ENCODE measurements at places on chromosomes 6 and 20.
A peak's percentile ranks its signal among the peaks of the same experiment; 100 is the strongest.

DNA sequence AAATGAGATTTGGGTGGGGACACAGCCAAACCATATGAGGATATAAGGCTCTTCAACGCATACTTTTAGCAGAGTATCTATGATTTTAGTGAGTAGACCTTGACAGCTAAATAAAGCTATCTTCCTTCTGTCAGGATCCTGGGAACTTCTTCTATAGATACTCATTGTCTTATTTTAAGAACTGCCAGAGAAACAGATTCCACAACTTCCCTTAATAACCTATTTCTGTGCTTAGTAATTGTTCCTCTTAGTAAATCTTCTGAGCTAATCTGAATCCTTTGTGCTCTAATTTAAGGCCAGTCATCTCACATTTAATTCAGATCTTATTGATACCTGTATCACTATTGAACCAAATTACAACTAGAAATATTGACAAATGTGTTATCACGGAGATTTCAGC, 64.0 kb upstream of the CEP85L start:
- DNase-seq = no peak

- DNase-seq = no peak
Observed at GRCh38 chr6:143603455-143603854, 74.3 kb upstream of the PHACTR2 start.

GRCh38 chr6:54519161-54519560, 210.9 kb downstream of the TINAG start:
- no peak for DNase-seq

DNA sequence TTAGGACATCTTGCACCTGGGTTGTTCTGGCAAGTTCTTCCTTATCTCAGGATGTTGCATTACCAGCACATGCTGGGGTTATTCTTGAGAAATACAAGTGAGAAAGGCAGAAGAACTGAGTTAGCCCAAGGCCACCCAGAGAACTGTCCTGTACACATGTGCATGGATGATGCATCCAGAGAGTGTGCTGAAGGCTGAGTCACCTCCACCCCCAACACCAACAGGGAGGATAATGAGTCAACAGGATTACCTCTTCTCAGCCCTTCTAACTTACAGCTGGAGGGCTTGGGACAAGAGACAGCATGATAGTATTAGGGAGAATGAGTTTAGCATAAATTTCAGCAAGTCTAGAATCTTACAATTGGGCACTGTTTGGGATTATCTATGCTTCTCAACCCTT, 8.5 kb downstream of the SCGN start:
- no peak for DNase-seq

DNA sequence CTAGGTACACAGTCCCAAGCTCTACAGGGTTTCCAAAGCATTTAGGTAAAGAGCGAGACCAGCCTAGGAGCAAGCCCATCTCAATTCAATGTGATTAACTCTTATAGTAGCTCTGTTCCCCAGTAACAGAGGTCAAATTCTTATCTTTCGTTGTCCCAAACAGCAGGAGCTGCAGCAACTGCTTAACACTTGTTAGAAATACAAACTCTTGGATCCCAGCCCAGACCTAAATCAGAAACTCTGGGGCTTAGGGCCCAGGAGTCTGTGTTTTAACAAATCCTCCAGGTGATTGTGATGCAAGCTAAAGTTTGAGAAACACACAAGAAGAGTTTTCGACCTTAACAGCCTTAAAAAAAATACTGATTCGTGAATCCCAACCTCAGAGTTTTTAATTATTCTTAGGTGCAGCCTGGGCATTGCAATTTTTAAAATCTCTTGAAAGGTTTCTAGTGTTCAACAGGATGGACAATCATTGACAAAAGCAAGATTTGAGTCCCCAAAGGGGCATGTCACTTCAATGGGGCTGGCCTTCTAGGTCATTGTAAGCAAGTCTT, 127.4 kb upstream of the HCRTR2 start:
- DNase-seq = no peak

GRCh38 chr6:50818673-50819072, at the start of gene TFAP2B:
TSS of gene TFAP2B (plus strand) at chr6:50818871. CDS start at chr6:50818892, 21 bp downstream.
- DNase-seq = no peak

- DNase-seq = no peak
Observed at GRCh38 chr6:36890112-36890663, 4.4 kb downstream of the C6orf89 start.

DNA sequence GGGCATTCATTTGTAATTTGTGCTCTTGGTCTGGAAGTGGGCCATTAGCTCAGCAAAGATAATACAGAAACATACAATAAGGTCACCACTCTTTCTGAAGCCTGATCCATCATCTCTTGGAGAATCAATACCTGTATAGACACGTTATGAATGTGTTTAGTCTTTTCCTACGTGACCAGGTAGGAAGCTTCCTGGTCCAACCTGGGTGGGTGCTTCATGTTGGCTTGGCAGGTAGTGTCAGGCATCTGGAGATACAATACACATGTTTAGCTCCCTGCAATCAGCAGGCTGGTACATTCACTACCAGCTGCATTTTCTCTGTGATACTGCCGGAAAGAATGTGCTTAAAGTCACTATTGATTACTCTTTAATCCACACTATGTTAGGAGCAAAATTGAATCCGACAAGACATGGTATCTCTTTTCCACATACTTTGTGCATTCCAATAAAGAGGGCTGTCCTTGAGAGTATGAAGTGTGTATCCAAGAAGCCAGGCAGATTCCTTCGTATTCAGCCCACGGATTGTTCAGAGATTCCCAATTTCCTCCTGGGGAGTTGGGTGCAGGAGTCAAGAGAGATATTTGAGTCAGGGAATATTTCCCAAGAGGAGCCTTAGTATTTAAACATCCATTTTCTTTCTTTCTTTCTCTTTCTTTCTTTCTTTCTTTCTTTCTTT, 49.9 kb upstream of the RANBP9 start:
- peak; percentile 60 for DNase-seq

DNA sequence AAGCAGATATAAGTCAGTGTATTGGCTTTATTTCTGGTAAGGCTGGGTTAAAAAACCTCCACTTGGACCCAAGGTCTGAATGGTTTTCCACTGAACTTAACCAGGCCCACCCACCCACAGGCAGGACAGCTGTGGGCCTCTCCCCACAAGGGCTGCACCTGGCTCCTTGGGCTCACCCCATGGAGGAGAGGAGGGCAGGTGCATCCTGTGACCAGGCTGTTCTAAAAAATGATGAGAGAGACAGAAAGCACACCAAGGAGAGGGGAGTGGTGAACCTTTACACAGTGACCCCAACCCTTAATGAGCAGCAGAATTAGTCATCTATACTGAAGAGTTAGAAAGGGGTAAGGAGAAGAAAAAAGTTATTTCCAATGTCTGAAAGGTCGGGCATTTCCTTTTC, 34.5 kb upstream of the DUSP22 start:
- DNase-seq = no peak

DNA sequence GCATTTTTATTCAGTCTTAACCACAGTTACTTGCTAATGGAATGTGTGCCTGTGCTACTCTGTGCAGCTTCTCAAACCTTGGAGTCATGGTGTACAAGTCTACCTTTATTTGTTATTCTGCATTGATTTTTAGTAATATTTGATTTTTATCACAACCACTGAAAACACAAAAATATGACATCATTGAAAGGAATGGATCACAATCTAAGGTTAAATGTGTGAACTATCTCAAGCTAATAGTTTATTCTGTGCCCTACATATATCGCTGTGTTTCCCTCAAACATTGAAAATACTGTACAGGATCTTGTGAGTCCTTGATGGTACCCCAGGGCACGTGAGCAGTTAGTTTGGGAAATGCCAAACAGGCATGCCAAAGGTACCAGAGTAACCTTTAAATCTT, 573.4 kb downstream of the FRK start:
- DNase-seq = no peak

DNA sequence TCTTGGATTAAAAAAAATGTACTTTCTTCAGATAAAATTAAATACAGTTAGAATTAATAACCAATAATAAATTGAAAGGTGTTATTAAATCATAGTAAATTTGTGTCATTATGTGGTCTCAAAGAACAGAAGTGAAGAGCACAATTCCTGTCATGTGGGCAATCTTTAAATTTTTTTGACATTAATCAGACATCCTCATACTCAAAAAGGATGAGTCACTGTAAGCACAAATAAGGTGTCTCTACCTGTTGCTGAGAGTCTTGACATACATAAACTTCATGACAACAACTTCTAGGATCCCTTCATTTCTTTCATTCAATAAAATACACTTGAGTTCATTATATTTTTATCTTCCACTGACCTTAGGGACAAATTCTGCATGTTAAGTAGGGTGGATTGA, 76.1 kb downstream of the SLC22A3 start:
- DNase-seq = no peak

DNA sequence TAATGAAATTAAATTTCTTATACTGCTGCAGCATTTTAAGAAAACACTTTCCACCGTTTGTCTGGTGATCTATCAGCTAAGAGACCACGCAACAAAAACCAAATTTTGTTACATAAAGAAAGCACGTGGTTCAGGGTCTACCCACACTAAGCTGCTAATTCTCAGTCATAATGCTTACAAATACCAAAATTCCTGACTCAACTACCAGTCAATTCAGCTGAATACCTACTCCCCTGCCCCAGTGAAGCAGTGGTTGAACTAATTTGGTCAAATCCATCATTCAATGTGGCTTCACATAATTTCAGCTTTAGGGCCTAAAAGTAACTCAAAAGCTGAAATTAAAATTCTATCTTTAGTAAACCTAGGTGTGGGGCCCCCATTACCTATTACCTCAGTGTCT, 468.6 kb upstream of the ARID1B start:
- no peak for DNase-seq

- DNase-seq = no peak
Observed at GRCh38 chr20:48794360-48794759, 33.4 kb downstream of the PREX1 start.

DNA sequence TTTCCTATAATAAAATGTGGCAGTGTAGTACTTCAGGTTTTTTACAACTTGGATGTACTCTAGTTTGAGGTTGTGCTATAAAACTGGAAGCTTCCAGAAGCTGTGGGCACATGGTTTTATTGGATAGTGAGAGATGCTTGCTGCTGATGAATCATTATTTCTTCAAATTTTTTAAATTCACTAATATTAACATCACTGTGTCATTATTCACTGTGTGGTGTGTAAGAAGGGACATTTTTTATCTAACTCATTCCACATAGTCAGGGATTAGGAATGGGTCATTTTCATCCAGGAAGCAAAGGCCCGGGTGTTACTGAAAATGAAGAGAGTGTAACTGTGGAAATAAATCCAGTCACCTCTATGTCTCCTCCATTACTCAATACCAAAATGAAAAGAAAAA, 421.0 kb downstream of the TENT5A start:
- no peak for DNase-seq

GRCh38 chr6:10425975-10426780, 11.3 kb upstream of the TFAP2A start:
- no peak for DNase-seq

DNA sequence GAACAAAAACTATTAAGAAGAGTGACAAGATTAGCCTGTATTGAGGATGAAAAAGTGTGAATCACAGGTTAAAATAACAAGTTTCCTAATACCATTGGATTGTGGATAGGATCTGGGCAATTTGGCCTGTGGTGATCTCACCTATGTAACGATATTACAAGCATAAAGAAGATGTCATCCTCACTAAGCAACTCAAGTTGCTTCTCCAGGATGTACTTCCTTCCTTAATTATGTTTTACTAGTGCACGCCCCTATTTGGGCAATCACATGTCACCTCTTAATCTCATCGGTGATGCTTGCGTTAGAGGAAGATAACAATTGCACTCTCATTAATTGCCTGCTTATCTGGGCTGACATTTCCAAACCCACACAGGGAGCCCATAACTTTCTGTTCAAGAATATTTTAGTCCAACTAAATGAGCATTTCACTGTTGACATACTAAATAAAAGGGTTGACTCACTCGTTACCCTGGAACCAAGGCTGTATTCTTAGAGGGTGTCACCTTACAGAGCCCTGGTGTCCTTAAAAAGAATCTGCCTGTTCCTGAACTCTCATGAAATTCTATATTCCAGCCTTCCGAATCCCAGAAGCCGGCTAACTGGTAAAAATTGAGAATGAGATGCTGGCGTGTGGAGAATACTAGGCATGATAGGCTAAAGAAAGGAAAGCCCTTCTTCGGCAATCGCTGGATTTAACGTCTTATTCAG, 88.2 kb upstream of the ATXN1 start:
- peak; percentile 67 for DNase-seq

GRCh38 chr6:5904532-5904931, 102.2 kb downstream of the NRN1 start:
- no peak for DNase-seq

DNA sequence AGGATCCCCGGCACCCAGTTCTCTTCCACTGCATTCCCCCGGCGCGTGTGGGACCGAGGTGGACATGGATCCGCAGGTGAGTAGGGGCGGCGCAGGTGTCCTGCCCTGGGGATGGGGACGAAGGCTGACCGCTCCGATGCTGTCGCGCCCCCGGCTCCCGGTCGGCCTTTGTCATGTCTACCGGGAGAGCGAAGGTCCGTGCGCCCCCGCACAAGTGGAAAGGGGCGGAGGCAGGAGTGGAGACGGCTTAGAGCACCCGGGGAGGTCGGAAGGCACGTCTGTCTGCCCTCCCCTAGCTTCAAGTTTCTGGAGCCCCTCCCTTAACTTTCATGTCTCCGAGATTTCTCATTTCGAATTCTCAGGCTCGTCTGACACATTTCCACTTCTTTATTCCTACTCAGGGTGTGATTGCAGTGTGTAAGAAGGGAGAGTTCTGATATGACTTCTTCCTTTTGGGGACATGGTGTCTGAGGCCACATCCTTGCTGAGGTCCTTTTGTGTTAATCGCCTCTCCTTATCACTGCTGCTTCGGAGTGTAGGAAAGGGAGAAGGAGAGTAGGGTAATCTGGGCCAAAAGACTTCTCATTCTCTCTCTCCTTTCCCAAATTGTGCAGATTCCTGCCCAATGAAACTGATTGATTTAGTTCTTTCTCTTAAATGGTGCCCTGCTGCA, 435 bp downstream of the KIFC1 start:
- no peak for DNase-seq

DNA sequence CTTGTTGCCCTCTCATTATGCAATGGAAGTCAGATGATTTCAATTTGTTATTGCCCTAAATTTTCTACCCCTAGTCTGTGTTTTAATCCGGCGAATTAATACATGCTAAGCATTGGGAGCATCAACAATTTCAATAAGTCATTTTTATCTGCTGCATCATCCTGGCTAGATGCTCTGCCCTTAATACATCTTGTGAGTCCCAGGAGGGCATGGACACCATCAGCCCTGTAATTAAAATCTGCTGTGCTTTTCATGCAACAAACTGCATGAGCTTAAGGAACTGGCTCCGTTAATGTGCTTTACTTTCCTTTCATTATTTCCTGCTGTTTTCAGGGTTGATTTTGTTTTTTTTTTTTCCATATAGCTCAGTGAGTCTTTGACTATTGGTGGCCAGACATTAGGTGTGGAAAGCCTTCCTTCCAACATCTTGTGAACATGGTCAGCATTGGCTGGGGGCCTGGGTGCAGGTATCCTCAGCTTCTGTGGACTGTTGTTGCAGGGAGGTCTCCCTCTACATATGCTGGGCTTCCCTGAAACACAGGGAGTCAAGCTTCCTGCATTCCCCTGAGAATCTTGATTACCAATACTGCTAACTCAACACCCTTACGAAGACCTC, 8.5 kb upstream of the PBOV1 start:
- DNase-seq = no peak

Data from amniotic stem cell (primary cell).